ENCODE measurements at places on chromosomes 2 and 18. TPM values are rescaled to one million over a fixed set of nuclear protein-coding genes. Genes with fewer than 3 reads are reported as not detected.

FAP gene
- polyA plus RNA-seq, result 0.77 TPM

CHRNG gene
- polyA plus RNA-seq, result not detected

CNDP1 gene
- not detected for polyA plus RNA-seq

TMEM178A gene
- polyA plus RNA-seq, result 0.58 TPM

ALLC gene
- 0.59 TPM for polyA plus RNA-seq

CDCA7 gene
- 0.33 TPM for polyA plus RNA-seq

MC4R gene
- not detected for polyA plus RNA-seq

ACKR3 gene
- 18.5 TPM for polyA plus RNA-seq

TMEM37 gene
- polyA plus RNA-seq, result 0.78 TPM

CCDC102B gene
- polyA plus RNA-seq, result 6.5 TPM

ST3GAL5 gene
- 3.3 TPM for polyA plus RNA-seq

GNAL gene
- polyA plus RNA-seq, result 1.3 TPM

FBXO48 gene
- 0.51 TPM for polyA plus RNA-seq

OST4 gene
- polyA plus RNA-seq, result 336 TPM

NRP2 gene
- 2.5 TPM for polyA plus RNA-seq

PAX8 gene
- 0.35 TPM for polyA plus RNA-seq

CCNT2 gene
- 18.9 TPM for polyA plus RNA-seq

TWIST2 gene
- 3.5 TPM for polyA plus RNA-seq

ALPG gene
- not detected for polyA plus RNA-seq

ABCG8 gene
- 0.15 TPM for polyA plus RNA-seq

PDE11A gene
- 0.88 TPM for polyA plus RNA-seq

STARD6 gene
- polyA plus RNA-seq, result not detected

CHRND gene
- 0.03 TPM for polyA plus RNA-seq

SLC19A3 gene
- polyA plus RNA-seq, result 2.3 TPM

SIX3 gene
- polyA plus RNA-seq, result not detected

ACADL gene
- 0.16 TPM for polyA plus RNA-seq

WNT10A gene
- polyA plus RNA-seq, result 0.07 TPM

MAP3K19 gene
- not detected for polyA plus RNA-seq

IL36A gene
- not detected for polyA plus RNA-seq

TEX44 gene
- polyA plus RNA-seq, result not detected

HAAO gene
- polyA plus RNA-seq, result 6.4 TPM

SLC14A1 gene
- 20.4 TPM for polyA plus RNA-seq

SPAST gene
- polyA plus RNA-seq, result 4.2 TPM

STAT4 gene
- 0.52 TPM for polyA plus RNA-seq

TMEFF2 gene
- polyA plus RNA-seq, result 0.16 TPM

RNF138 gene
- polyA plus RNA-seq, result 5.4 TPM

LIPG gene
- polyA plus RNA-seq, result 3.1 TPM

DUSP11 gene
- polyA plus RNA-seq, result 12.9 TPM

B3GNT2 gene
- polyA plus RNA-seq, result 10.4 TPM

DYNAP gene
- not detected for polyA plus RNA-seq

HOXD11 gene
- not detected for polyA plus RNA-seq

IL1RN gene
- 0.87 TPM for polyA plus RNA-seq

MYO1B gene
- 8.7 TPM for polyA plus RNA-seq
